ENCODE measurements at places on chromosomes 7 and 10.

DNA sequence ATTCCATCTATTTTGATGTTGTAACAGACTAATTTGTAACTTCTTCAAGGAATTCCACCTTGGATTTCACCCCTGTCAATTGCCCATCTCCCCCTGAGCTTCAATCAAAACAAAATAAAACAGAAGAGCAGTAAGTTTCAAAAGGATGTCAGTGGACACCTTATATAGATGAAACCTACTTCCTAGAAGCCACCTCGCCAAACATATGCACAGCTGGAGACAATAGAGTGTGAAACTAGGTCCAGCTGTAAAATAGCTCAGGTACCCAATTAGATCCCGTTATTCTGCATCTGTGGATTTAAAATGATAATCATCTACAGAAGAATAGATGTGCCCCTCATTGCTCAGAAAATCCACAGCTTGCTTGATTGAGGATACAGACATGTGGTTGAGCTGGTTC lies 598.6 kb downstream of the SH2D4B start:
- DNase-seq, result no peak

DNA sequence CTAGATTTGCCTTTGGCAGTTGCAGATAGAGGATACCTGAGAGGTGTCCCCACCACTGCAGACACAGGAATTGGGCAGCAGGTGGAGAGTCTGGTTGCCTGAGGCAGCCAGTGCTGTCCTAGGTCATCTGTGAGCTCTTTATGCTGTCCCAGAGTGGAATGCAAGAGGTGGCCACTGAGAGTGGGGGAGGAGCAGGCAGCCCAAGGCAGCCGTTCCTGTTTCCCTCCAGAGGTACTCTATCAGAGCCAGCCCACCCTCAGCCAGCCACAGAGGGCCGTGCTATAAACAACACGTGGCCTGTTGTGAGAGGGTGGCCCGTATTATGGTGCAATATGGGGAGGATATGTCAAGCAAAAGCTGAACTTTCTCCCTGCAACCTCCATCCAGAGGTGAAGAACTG lies 8.5 kb downstream of the LRRC18 start:
- peak; percentile 56 for DNase-seq

DNA sequence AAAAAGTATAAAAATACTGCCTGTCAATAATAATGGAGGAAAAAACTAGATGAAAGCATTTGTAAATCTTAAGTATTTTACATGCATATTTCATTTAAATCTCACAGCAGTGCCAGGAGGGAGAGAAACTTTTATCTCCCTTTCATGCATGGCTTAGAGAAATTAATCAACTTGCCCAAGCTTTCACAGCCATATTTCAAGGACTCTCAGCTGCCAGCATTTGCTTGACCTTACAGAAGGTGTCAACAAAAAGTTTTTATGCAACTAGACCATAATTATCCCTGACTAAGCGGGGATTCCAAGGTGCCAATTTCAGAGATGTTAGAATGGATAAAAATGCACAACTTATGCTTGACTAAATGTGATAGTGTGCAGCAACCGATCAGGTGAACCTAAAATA lies 125.4 kb downstream of the ZFAND4 start:
- DNase-seq, result no peak

DNA sequence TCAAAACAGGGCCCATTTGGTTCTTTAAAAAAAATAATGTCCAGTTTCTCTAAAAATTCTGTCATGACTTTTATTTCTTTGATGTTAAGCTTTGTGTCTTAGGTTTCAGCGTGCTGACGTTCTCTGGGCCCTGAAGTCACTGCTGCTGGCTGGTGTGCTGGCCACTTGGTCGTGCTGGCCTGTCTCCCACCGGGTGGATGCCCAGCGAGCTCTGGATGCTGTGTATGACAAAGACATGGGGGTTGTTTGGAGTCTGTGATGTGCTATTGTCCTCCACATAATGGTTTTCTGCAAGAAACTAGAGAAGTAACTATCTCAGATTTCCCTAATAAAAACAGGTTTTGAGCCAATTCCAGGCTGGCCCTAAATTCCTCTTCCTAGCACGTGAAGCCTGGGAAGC lies 9.5 kb upstream of the IDI2 start:
- no peak for DNase-seq

- no peak for DNase-seq
These were observed 102.9 kb upstream of the CCDC6 start for GRCh38 chr10:60009276-60009675.

- DNase-seq, result no peak
These were observed 136.8 kb upstream of the PDE1C start for GRCh38 chr7:32206987-32207386.
